Effector CD8-positive, alpha-beta T cell (primary cell): ENCODE measurements at places on chromosomes 11 and 22.
A peak's percentile ranks its signal among the peaks of the same experiment; 100 is the strongest.

DNA sequence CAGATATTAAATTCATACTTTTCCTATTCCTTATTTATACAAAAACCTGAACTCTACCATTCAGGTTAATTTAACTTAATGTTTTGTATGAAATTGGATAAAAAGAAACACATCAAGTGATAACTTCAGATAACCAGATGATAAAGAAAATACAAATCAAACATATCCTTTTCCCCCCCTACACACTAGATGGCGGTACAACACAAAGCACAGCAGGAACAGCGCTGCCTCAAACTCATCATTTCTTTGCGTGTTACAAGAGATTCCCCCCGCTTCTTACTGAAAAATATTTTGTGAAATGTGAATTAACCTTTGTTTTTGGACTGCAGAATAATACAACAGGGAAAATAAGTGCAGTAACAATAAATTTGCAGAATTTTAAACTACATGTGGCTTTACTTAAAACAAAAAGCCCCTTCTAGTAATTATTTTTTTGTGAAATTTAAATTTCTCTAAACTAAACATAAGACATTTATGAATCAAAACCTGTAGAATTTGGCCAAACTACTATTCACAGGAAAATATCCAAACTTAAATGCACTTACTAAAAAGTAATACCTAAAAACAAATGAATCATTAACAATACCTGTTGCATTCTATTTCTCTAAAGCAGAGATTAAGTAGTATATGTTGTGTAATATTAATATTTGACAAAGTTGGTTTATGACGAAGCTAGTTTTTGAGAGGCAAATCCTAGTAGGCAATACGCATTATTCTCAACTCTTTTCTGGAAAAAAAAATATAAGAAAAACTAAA, 74.4 kb downstream of the ARHGAP32 start:
- peak; percentile 32 for DNase-seq

GRCh38 chr11:109940816-109941215, 152.4 kb upstream of the ZC3H12C start:
- DNase-seq: no peak

GRCh38 chr11:14362611-14363010, 3.6 kb upstream of the RRAS2 start:
- no peak for DNase-seq

GRCh38 chr11:2194877-2195755, 23.5 kb upstream of the TH start:
- DNase-seq: peak; percentile 31

GRCh38 chr11:103947546-103947919, 88.9 kb upstream of the DDI1 start:
- DNase-seq: no peak

DNA sequence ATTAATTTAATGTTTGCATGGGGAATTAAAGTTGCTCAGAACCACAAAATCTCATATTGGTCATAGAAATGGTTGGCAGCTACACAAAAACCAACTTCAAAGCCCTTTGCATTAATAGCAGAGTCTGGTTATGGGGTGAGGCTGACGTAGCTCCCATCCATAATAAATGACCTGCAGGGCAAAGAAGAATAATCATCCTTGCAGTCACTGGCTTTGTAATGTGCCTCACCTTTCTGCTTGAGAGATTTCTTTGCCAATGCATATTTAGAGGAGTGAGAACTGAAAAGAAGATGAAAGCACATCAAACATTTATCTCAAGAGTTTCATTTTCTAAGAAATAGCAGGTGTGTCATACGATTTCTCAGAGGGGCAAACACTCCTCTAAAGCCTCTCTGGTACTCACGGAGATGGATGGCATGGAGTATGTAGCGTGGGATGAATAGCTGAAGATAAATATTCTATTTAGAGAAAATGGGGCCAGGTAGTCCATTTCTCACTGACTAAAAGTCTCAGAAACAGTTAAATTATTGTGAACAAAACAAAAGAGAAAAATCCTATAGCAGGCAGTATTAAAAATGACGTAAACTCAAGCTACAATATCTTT, 1491.9 kb downstream of the FAM181B start:
- no peak for DNase-seq
